ENCODE measurements at places on chromosomes 5 and 9. TPM values are rescaled to one million over a fixed set of nuclear protein-coding genes. Genes with fewer than 3 reads are reported as not detected.

GRCh38 chr9:133832877-133833276 is 94.7 kb upstream of the SARDH start:
- no peak for DNase-seq

- DNase-seq: no peak
Observed at GRCh38 chr9:79671558-79671957, 99.8 kb downstream of the TLE4 start.

DNA sequence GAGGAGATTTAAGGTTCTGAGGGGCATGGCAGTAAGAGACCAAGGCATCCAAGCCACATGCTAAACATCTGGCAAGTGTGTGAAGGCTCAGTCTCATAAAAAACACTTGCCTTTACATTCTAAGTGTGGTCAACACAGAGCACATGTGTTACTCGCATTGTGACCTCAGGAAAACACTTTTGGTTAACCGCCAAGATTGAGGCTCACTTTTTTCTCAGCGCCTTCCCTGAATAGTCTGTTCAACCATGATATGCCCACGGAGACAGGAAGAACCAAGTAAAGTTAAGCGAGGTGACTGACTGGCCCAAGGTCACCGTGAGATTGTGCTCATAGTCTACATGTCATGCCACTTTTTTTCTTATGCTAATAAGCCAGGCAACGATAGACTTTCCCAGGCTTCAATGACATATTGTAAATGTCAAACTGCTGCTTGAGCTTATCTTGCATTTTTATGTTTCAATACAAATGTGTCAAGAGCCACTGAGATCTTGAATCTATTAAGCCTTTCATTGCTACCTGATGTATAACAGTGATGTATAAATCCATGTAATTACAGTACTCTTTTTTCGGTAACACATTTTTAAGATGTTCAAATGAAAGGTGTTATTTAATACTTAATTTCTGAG is 21.1 kb upstream of the IL9 start:
- no peak for DNase-seq

DNA sequence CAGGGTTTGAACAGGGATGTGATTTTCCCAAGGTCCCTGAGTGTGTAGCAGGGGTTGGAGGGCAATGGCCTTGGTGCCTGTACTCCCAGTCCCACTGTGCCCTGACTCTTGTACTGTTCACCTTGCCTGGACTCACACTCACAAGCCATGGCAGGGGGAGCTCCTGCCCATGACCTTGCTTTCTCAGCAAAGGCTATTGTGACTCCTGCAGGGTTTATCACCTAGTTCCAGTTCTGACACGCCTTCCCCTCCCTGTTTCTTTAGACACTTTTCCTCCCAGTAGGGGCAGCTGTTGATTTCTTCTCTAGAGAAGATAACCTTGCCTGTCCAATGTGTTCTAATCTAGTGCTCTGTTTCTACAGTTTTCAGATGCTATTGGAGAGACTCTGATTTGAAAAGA is 139.5 kb downstream of the FSTL4 start:
- no peak for DNase-seq

DNA sequence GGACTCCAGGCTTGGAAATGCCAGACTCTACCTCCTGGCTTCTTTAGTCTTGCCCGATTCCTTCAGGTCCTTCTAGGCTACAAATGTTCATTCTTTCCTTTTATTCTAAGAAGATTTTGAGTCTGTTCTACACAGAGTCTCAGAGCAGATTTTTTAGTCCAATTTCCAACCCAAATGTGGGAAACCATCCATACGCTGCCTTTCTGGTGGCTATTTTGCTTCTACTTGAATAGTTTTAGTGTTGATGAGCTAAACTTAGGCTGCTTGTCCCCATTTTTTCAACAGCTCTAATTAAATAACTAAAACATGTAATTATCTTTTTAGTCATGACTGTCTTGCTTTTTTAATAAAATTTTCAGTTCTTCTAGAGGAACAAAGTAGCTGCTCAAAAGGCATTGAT is 112.4 kb upstream of the KLF9 start:
- DNase-seq: no peak

DNA sequence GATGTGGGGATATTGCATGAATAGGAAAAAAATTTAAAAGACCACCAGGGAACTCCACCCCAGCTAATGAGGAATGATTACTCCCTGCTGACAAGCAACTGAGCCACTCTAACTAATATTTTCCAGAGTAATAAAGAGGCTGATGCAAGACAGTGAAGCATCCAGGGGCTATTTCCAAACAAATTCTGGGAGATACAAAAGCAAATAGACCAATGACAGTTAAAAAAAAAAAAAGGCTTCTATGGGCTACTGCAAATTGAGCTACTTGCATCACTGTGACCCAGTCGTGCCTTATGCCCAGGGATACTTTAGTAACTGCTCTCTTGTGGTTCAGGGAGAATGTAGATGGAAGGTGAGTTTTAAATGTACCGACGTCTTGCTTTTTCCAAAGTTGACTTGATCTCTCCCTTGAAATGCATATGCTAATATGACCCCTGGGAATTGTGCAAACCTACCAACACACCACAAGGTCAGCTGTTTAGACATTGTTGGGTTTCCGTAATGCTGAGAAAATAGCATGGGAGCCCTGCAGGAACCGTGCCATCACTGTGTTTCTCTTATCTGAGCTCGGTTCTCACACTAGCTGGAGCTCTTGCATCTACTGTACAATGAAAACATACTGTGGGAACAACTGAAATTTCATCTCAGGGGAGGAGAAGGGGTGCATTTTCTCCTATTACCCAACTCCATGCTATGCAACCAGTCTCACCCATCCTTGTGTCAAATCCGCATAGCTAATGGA is 250.6 kb upstream of the MAP3K1 start:
- DNase-seq: no peak

DNA sequence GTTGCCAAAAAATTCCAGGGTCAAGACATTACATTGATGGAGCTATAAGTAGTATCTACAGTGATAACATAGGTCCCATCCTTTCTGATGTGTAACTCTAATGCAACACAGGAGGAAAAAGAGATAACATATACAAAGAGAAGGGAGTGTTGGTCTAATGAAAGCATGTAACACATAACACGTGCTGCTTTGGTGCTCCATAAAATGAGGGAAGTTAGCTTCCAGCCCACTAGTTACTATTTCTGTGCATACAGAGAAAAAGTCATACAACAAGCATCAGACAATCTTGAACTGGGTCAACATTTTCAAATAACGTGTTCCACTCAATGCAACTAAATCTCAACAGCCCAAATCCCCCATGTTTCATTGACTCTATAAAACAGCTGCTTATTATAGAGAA is 11.7 kb downstream of the MLLT3 start:
- no peak for DNase-seq

- DNase-seq: no peak
Observed at GRCh38 chr9:136609838-136610311, 52.8 kb upstream of the EGFL7 start.

DNA sequence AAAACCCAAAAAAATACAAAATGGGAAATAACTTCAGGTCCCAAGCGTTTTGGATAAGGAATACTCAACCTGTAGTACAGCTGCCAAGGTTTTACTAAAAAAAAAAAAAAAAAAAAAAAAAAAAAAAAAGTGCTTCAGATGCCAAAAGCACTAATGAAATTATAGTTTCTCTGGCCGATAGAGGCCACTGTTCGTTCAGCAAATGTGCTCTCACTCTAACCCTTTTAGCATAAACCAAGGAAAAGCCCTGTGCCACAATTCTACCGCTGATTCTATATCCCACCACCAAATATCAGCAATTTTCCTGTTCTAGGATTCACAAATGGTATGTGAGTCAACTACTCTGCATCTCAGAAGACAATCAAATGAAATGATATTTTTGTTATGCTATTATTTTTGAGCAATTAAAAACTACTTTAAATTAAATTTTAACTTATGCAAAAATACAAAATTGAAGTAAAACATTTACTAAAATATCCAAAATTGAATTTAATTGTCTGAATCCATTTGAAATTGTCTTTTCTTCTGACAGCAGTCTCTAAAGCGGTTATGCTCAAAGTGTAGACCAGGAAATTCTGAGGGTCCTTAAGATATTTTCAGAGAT is 79.8 kb downstream of the RICTOR start:
- DNase-seq: no peak

DNA sequence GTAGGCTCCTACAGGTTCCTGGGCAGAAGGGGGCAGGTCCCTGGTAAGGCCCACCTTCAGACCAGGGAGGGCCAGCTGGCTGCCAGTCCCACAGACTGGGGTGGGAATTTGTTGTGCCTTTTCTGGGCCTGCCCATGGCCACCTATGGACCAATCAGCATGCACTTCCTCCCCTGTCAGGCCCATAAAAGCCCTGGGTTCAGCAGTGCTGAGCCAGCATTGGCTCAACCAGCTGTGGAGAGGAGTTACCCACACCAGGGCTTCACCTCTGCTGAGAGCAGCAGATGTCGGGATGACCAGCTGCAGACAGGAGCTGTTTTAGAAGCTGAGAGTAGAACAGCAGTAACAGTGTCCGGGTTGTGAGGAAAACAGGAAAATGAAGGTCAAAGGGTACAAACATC is 373.4 kb upstream of the ACO1 start:
- DNase-seq: no peak

DNA sequence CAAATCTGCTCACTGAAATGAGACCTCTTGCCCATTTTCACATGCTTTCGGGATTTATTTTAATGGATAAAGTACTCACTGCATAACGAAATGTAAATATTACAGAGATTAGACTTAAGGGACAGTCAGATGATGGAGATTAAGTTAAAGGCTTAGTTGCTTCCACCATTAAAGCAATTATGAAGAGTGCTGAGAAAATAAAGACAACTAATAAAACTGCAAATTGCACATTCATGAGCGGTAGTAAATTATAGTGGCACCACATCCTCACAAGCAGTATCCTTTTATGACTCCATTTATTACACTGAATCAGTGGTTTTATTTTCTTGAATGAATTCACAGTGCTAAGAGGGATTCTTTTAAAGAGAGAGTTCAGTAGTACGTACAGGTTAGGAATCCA is 76.2 kb upstream of the TMED7 start:
- no peak for DNase-seq

DNA sequence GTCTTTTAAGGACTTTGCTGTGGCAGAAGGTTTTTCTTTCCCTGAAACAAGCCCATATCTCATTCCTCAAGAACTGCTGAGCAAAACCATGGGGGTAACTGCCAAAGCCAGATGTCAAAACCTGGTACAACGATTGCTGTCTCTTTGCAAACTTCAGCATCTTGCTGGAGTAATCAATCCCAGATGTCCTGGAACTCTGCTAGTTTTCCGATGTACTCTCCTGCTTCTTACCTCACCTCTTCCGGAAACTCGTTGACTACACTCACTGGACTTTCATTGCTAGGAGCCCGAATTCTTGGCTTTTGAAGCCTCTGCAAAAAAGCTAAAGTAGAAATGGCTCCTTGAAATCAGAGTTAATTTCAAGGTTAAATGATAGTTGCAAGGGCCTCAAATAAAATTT is 23.3 kb downstream of the RAD1 start:
- no peak for DNase-seq

DNA sequence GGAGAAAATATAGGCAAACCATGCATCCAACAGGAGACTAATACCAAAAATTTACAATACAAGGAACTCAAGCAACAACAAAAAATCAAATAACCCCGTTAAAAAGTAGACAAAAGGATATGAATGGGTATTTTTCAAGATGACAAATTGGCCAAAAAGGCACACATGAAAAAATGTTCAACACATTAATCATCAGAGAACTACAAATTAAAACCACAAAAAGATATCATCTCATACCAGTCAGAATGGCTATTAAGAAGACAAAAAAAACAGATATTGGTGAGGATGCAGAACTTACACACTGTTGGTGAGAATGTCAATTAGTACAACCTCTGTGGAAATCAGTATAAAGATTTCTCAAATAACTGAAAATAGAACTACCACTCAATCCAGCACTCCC is 35.0 kb downstream of the TEX10 start:
- DNase-seq: no peak

DNA sequence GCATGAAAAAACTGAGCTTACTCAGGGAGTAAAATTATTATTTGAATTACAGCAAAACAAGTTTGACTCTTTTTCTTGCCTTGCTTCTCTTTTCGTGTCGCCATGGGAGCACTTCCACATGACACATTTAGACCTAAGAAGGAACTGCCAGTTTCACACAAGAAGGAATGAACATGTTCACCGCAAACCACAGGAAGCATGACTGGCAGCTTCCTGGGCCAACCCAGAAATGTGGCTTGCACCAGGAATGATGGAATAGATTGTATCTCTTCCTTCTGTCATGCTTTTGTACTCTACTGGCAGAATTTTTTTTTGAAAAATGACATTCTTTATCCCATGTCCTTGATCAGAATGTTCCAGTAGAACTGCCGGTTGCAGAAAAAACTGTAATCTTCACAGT is 32.9 kb upstream of the MAN2A1 start:
- peak; percentile 29 for DNase-seq

DNA sequence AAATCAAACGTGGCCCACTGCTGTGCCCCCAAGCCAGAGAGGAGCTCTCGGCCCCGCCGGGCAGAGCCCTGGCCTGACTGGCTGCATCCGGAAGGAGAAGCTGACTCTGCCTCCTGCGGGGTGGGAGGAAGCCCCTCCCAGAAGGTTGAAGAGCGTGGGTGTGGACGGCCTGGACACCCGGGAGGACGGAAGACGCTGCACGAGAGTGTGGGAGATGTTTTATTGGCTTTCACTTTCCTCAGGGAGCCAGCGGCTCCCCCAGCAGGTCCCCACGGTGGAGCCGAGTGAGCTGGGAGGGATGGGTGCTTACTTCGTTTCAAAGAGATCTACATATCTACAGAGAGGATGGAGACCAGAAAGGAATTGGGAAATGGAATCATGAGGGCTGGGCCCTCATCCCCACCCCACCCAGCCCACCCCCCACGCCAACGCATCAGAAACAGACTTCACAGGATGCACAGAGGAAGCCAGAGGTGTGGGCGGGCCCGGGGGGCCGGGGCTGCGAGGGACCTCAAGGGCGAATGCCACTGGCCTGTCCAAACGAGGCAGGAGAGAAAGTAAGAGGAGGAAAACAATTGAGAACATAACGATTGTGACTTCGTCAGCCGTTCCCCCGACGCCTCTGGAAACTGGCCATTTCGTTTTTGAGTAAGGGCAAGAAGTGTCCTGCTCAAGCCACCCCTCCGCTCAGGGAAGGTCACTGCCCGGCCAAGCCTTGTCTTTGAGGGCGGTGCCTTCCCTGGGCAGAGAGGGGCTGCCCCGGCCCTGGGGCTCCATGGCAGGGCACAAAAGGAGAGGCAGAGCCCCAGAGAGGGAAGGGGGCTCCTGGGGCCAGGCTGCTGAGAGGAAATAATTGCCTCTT is 32.1 kb downstream of the FAM163B start:
- peak; percentile 55 for DNase-seq

DNA sequence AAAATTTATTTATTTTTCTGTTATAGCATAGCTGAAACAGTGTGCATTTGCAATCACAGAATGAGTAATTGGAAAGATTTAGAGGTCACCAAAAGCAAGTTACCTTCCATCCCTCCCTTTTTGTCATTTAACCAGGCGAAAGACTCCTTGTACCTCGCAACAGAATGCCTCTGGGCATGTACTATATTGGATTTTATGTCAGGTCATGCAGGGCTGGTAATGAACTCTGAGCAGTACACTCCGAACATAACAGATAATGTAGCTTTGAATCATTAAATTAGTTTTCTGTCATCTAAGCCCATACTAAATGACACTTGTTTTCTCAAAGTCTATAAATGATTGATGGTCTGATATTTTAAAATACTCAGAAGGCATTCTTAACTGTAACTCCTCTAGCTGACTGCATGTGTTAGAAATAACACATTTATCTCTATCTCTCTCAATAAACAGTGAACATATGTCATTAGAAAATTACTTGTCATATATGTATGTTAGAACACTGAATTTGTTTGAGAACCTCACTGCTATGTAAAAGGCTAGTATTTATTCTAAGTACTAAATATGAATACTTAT is 541.2 kb downstream of the CDH10 start:
- no peak for DNase-seq

The SLCO4C1 gene
- 0.17 TPM for total RNA-seq

The ZNF300 gene
- total RNA-seq: 0.69 TPM

The LCN6 gene
- total RNA-seq: 17.4 TPM
